ENCODE measurements at places on chromosomes 2 and 18.

GRCh38 chr18:9025091-9025838, 77.2 kb upstream of the NDUFV2 start:
- peak; percentile 16 for DNase-seq

DNA sequence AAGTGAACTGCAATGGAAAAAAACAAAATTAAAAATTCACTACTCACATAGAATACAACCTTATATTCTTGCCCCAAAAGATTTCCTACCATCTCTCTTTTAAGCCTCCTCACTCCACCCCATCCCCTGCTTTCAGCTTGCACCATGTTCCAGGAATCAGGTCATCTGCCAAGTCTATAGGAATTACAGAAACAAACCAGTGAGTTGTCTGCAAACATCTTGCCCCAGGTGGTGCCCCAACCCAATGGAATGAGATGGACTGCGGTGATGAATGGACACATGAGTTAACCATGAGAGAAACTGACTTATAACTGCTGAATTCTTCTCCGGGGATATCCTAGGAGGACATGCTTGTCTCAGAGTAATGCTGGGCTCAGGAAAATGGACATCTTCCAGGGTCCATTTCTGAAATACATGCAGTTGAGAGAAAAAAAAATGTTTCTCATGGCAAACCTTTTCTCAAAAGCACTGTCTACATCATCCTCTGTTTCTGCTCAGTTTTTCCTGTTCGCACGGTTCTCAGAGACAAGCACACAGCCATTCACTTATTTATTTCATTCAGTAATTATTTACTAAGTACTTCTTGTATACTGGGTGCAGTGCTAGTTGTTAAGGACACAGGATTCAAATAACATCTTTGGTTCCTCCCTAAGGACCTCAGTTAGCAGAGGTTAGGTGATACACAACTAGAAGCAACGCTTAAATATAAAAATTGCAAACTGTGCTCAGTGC, 350.0 kb downstream of the RND3 start:
- DNase-seq, result no peak

- DNase-seq, result no peak
Measured at GRCh38 chr2:29544031-29544430, 377.4 kb downstream of the ALK start.

GRCh38 chr2:94725543-94725942, 145.7 kb upstream of the TEKT4 start:
- no peak for DNase-seq

GRCh38 chr2:172834881-172835280, 99.2 kb downstream of the RAPGEF4 start:
- DNase-seq, result no peak
